ENCODE measurements at places on chromosomes 13 and 19. TPM values are rescaled to one million over a fixed set of nuclear protein-coding genes. Genes with fewer than 3 reads are reported as not detected.

DNA sequence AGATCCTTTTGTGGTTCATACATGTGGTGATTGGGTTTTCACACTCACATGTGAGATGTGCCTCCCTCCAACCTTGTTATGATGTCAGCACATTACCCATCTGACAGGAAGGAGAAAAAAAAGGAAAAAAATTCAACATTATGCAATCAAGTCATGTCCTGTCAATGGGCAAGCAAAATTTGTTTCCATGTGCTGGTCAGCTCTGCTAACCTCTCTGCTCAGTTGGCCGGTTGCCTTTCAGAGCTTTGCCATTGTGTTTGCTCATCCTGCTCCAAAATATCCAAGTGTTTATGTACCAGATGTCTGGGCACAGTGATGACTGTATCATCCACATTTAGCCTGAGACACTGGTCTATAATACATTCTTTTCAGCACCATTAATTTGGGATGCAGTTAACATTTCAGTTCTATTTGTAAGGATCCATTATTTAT, 27.0 kb upstream of the METTL21C start:
- no peak for DNase-seq

DNA sequence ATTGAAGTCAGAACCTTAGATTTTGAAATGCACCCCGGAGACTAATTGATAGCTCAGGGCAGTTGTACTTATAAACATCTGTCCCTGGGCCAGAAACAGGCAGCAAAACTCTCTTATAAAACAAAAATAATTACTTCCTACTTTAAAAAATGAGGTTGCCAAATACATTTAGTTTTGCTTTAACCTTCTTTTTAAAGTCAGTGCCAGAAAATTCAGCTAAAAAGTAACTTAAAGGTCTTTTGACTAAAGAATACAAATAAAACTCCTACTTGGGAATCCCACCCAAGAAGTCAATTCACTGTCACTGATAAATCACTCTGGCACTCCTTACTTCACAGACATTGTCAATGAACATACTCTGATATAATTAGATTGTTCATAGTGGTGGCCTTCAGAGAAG, 60.7 kb downstream of the DOCK9 start:
- no peak for DNase-seq

DNA sequence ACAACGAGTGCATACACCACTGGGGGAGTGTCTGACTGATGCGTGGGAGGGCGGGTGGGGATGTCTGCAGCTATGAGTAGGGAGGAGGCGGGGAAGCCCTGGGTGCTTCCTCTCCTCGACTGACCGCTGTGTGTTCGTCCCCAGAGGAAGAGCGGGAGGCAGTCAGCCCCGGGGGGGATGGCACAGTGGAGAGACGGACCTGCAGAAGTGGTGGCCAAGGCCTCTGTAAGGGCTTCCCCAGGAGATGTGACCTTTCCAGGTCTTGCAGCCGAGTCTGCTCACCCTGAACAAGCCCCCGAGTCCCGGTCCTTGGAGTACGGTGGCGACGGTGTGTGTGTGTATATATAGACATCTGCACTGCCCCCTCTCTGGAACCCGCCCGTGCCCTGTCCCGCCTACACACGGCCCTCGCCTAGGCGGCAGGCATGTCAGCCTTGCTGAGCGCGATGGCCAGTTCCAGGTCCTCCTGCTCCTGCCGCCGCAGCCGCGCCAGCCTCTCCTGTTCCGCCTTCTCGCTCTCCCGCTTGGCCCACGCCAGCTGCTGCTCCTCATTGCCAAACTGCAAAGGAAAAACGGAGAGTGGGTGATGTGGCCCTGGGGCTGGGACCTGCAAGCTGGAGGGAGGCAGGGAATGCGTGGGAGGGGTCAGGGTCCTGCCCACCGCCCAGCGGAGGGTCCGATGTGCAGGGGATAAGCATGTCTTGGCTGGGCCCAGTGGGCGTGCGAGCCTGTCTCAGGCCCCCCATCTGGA, 30.8 kb downstream of the KLF2 start:
- no peak for DNase-seq

DNA sequence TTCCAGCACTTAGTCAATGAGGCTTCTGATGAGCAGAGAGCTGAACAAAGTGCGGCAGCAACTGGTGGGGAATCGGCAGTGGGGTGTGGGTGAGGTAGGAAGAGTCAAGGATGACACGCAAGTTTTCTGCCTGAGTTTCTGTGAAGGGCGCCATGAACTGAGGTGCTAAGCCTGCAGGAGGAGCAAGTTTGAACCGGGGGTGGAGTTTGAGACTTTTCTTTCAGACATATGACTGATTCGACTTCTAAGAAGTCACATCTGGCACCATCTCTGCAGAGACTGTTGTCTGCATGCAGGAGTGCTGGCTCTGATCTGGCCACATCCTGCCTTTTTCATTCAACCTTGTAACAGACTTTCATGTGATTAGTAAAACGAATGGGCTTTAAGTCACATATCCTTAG, 14.8 kb upstream of the GPI start:
- DNase-seq: no peak

Gene PABPC3
- 0.10 TPM for total RNA-seq

DNA sequence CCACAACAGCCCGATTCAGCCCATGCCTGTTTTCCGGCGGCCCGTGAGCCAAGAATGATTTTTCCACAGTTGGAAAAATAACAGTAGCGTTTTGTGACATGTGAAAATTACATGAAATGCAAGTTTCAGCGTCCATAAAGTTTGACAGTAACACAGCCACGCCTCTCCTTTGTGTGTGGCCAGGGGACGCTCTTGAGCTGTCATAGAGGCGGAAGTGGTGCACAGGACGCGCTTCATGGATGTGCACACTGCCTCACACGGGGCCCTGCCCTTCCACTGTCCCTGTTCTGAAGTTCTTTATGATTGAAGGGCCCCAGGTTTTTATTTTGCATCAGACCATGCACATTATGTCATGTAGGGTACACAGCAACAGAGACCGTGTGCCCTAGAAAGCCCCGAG, 12.4 kb upstream of the ELAVL1 start:
- no peak for DNase-seq

DNA sequence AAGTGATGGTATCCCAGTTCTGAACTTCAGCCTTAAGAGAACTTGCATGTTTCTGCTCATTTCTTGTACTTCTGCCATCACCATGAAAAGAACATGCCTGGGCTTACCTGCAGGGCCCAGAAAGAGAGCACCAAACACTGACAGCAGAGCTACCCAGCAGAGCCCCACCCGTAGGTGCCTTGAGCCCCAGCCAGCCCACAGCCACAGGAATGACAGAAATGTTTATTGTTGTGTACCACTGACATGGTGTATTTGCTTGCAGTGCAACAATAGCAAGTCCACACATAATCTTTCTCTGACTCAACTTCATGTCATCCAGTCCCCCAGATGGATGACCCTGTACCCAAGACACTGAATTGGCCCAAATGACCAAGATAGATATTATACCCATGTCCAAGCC, 195.2 kb downstream of the TSHZ3 start:
- no peak for DNase-seq

Gene FGF22
- 0.30 TPM for total RNA-seq

Gene ZSCAN18
- 15.4 TPM for total RNA-seq

DNA sequence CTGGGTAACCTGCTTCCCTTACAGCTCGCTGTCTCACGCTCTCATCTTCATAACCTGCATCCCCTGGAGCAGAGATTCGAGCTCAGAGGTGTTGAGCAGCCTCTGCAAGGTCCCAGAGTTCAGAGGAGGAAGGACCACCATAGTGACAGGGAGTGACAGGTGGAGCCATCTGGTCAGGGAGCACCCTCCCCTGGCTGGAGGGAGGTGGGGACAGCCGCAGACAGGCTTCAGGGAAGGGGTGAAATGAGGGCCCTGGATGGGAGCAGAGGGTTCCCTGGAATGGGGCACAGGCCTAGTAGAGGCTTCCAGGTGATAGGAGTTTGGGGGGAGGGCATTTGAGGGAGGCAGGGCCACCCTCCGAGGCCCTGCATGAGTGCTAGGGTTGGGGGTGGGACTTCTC, 82.1 kb downstream of the ZNF429 start:
- DNase-seq: peak; percentile 39

DNA sequence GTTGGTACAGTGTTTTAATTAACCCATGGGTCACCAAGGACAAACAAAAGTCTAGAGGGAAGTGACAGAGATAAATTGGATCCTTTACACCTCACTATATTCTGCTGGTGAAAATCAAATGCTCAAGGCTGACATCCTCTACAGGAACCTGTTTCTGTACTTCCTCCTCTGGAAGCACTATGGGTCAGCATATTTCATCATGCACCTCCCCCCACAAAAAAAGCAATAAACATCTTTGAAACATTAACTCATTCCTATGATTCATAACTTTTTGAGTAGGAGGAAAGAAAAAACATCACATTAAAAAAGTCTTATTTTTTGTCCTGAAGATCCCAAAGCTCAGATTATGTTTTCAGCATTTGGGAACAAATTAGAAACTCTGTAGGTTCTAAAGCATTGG, 588.3 kb upstream of the SGCG start:
- DNase-seq: no peak

Gene ZNF443
- 2.4 TPM for total RNA-seq

GRCh38 chr13:113937073-113937472, 36.8 kb downstream of the C13orf46 start:
- DNase-seq: no peak

DNA sequence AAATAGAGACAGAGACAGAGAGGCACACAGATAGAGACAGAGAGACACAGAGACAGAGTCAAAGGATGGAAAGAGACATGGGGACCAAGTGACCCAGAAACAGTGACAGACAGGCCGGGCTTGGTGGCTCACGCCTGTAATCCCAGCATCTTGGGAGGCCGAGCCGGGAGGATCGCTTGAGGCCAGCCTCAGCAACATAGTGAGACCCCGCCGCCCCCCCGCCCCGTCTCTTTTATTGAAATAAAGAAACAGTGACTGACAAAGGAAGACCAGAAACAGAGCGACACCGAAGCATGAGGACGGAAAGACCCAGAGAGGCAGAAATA, 848 bp upstream of the NECTIN2 start:
- peak; percentile 63 for DNase-seq

DNA sequence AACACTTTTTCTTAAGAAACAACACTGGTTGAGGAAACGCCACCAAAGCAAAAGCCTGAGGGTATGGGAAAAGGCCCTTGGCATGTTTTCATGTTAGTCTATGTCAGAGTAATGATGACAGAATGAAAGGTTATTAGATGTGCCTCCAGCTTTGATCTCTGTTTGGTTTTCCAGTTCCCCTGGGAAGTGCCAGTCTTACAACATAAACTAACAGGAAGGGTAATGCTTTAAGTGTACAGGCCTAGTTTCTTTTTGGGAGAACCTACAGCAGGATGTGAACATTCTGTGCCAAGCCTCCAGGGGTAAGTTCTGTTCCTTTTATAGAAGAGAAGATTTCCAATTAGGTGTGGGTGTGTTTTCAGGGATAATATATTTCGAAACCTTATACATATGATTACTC, 121.7 kb downstream of the FNDC3A start:
- peak; percentile 53 for DNase-seq

Gene ZNF136
- 2.5 TPM for total RNA-seq

Gene ZNF432
- total RNA-seq: 3.0 TPM

DNA sequence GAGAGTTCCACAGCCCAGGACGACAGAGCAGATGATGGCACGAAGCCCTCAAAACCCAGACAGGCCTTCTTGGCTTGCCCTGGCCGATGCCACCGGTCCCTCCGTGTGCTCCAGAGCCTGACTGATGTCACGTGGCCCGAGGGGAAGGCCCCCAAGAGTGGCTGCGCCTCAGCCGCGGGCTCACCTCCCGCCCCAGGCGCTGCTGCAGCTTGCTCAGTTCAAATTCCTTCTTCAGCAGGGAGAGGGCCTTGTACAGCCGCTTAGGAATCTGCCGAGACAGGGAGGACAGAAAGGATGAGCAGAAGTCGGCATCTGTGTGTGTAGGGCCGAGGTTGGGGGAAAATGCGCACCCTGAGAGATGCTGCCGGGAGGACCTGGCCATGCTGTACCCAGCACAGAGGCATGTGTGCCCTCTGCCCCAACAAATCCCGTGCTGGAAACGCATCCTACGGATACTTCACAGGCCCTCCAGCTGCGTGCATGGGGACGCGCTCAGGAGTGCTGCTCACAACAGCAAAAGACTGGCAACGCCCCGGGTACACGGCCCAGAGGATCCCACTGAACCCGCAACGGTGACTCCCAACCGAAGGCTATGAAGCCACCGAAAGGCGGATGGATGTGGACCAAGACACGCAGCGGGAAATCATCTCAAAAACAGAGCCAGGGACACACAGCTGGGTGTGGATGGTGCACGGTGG, 12.9 kb downstream of the LONP1 start:
- no peak for DNase-seq

- no peak for DNase-seq
Measured at GRCh38 chr19:58466089-58466759, 656 bp upstream of the ZNF324 start.

GRCh38 chr13:49733181-49733951, 42.1 kb upstream of the EBPL start:
- DNase-seq: peak; percentile 50

- DNase-seq: no peak
Measured at GRCh38 chr13:34897220-34897619, 44.9 kb upstream of the NBEA start.

- DNase-seq: no peak
Measured at GRCh38 chr13:73351730-73352129, 292.9 kb downstream of the KLF5 start.

- no peak for DNase-seq
Measured at GRCh38 chr13:42215578-42216421, 56.2 kb upstream of the AKAP11 start.

Gene AMER2
- not detected for total RNA-seq

GRCh38 chr19:7492142-7492541, 3.3 kb upstream of the PEX11G start:
- DNase-seq: no peak

Gene ZNF560
- total RNA-seq: not detected

DNA sequence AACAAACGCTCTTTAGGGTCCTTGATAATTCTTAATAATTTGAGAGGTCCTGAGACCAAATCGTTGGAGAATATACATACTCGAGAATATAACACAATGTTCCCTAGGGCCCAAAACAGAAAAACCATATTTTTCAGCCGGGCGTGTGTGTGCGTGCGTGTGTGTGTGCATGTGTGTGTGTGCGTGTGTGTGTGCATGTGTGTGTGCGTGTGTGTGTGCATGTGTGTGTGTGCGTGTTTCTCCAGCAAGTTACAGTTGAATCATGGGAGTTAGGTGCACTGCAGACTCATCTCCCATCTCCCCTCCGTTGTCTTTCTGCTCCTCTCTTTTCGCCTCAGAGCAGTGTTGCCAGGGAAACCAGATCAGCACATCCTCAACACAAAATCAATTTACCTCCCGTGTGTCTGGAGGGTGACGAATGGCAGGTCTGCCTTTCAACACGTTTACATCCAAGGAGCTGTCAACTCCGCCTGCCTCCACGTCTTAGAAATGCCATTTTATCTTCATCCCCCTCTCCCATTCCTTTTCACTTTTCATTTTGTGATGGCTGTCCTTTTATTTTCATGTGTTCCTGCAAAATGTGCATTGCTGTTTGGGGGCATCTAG, 8.3 kb upstream of the PNMA8B start:
- no peak for DNase-seq

- DNase-seq: no peak
Measured at GRCh38 chr13:112441226-112441625, 65.1 kb downstream of the SPACA7 start.

Gene KIR3DL1
- not detected for total RNA-seq

DNA sequence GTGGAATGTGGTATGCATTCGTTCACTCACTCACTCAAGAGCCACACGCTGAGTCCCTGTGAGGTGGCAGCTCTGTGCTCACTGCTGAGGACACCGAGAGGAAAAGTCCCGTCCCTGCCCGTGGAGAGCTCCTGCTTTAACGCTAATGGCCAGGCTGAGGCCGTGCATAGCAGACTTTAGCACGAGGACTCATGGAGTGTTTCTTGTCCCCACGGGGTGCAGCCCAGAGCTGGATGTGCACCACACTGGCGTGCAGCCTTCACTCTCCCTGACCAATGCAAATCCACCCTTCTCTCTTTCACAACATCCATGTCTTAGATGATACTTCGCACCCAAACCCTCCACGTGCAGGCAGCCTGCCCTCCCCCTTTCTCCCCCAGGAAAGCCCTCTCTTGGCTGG, 159.6 kb upstream of the ZNF536 start:
- no peak for DNase-seq
